CD4-positive, alpha-beta T cell treated with Interleukin-15 for 4 hours (primary cell): ENCODE measurements at places on chromosomes 1 and 21.

GRCh38 chr1:83676106-83676505 lies 322.8 kb downstream of the TTLL7 start:
- DNase-seq = no peak

DNA sequence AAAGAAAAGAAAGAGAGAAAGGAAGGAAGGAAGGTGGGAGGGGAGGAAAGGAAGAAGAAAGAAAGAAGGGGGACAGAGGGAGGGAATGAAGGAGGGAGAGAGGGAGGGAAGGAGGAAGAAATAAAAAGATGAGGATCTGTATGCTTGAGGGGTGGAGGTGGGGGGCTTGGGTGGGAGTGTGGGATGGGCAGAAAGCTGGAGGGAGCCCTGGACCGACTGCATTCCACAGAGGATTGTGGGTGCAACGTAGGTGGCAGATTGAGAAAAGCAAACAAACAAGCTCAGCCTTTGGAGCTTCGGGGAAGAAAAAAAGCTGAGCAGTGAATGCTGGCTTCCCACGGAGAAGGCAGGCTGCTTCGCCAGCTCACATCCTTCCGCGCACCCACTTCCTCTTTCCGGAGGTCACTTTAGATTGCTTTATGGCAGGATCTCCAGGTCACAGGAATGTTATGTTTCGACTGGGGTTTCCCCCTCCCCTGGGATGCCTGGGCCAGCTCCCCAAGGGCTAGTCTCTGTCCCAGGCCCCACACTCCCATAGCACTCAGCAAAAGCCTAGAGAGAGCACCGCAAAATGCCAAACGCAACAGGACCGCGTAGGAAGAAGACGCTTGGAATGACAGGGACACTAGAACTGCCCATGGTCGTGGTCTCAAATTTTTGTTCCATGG lies 20.7 kb upstream of the LGALS8 start:
- no peak for DNase-seq

DNA sequence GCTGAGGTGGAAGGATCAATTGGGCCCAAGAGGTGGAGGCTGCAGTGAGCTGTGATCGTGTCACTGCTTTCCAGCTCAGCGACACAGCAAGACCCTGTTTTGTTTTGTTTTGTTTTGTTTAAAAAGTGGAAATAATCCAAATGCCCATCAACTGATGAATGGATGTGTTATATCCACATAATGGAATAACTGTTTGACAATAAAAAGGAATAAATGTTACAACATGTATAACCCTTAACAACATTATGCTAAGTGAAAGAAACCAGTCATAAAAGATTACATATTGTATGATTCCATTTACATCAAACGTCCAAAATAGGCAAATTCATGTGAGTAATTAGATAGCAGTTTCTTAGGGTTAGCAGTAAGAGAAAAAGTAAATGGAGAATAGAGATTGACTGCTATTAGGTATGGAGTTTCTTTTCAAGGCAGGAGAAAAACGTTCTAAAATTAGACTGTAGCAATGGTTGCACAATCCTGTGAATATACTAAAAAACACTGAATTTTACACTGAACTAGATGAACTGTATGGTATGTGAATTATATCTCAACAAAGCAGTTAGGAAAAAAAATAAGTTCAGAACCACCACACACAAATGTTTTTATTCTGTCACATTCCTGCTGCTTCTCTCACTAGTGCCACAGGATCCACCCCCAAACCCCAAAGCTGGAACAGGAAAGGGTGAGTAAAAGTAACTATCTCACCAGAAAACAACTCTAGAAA lies 15.7 kb downstream of the FOXJ3 start:
- peak; percentile 16 for DNase-seq

GRCh38 chr1:30447080-30447479 lies 276.3 kb downstream of the MATN1 start:
- DNase-seq = no peak

- DNase-seq = no peak
These were observed 53.6 kb downstream of the RPS6KC1 start for GRCh38 chr1:213104604-213105003.

DNA sequence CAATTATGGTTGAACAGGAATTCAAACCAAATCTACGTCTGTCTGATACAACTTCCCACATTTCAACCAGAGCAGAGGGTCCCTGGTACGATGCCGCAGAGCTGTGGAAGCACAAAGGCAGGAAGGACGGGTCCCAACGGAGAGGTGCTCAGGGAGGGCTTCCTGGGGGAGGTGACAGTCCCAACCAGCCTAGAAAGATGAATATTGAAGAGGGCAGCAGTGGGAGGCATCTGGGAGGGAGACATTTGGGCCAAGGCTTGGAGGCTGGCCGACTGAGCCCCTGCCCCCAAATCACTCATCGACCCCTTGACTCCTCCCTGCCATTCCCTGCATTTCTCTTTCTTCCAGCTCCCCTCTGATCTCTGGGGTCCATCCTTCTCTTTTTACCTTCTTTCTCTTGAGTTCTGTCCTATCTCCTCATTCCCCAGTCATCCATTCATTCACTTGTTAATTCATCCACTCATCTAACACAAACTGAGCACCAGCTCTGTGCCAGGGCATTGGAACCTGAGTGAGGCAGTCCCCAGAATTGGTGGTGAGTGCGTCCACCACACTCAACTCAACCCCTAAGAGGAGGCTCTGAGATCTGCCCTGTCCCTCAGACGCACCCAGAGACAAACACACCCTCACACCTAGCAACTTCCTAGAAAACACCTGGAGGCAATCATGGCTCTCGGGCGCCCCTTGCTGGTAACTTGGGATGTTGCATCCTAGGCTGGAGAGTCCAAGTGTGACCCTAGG lies 13.2 kb upstream of the CELA3B start:
- DNase-seq = peak; percentile 82

GRCh38 chr1:26288311-26288941 lies 8.5 kb downstream of the SH3BGRL3 start:
- DNase-seq = peak; percentile 82

GRCh38 chr1:61184040-61184713 lies 101.8 kb downstream of the NFIA start:
- no peak for DNase-seq

GRCh38 chr1:171172471-171172870 lies 12.6 kb upstream of the FMO2 start:
- DNase-seq = no peak

GRCh38 chr1:184223216-184223615 lies 163.6 kb upstream of the C1orf21 start:
- DNase-seq = no peak

DNA sequence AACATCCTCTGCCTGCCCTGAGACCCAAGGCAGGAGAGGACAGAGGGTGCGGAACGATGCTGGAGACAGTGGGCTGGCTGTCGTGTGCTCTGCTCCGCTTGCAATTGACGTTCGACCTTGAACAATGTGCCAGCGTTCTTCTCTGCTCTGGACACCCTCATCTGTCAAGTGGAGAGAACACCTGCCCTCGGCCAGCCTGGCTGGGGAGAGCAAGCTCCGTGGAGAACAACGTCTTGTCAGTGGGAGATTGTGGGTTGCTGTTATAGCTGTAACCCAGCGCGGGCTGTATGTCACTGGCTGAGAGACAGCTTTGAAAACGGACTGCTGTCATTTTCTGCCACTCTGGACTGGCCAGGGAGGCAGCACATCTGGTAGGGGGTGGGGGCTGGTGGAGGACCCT lies 14.7 kb downstream of the KIAA1614 start:
- no peak for DNase-seq

- no peak for DNase-seq
These were observed 20.3 kb downstream of the STK40 start for GRCh38 chr1:36365381-36365780.

DNA sequence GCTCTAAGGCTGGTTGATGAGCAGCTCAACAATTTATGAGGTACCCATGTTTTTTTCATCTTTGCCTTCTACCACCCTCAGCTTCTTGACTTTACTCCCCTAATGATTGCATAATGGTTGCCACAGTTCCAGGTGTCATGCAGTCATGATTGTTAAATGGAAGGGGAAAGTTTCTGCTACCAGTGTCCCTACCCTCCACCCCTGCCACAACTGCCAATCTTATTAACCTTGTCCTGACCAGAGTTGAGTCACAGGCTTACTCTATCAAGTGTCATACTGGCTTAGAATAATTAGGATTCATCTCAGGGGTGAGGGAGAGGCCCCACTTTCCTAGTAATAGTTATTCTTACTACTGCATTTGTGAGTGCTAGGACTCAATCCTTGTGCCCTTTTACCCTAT lies 7.9 kb upstream of the FUBP1 start:
- DNase-seq = no peak

GRCh38 chr1:81509594-81509993 lies 291.1 kb upstream of the ADGRL2 start:
- DNase-seq = no peak

GRCh38 chr21:31731857-31732596 lies at the start of gene SCAF4:
SCAF4 (minus strand) TSS chr21:31732118; CDS start chr21:31731692, 426 bp downstream.
- DNase-seq = peak; percentile 78

GRCh38 chr1:186500804-186501203 lies 39.9 kb upstream of the PDC start:
- DNase-seq = no peak

- DNase-seq = no peak
These were observed 61.2 kb downstream of the EDARADD start for GRCh38 chr1:236455243-236455642.

DNA sequence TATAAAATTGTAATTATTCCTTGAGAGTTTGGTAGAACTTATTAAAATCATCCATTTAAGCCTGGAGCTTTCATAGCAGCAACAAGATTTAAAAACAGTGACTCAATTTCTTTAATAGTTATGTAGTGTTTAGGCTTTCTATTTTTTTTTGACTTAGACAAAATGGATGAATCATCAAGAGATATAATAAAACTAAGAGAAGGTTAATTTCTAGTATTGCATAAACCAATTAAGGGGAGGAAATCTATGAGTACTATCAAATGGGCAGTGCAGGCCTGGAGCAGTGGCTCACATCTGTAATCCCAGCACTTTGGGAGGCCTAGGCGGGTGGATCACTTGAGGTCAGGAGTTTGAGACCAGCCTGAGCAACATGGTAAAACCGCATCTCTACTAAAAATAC lies 416.3 kb upstream of the USP24 start:
- no peak for DNase-seq

DNA sequence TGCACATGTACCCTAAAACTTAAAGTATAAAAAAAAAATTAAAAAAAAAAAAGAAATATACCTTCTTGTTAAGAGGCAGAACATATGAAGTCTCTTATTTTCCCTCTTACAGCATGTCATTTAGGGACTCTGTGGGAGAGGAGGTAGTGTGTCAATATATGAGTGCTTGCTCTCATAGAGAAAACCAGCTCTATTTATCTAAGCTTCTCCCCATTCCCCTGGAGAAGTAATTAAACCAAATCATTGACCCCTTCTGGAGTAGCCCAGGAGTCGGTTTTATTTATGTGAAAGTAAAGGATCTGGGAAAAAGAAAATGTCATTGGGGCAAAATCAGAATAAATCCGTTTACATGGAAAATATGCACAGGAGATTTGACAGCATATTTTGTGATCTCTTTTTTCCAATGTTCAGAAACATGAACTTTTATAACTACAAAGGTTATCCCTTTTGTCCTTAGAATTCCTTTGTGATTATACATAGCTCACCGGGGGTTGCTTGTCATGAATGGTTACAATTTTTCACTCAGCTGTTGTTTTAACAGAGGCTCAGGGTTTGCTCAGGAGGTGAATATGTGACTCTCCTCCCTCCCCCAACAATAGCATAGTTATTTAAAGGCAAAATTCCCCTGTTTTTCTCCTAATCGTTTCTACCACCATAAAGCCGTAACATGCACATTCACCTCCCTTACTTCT lies 114.5 kb upstream of the C1orf21 start:
- DNase-seq = no peak

GRCh38 chr1:29393451-29393826 lies 157.1 kb downstream of the PTPRU start:
- no peak for DNase-seq

DNA sequence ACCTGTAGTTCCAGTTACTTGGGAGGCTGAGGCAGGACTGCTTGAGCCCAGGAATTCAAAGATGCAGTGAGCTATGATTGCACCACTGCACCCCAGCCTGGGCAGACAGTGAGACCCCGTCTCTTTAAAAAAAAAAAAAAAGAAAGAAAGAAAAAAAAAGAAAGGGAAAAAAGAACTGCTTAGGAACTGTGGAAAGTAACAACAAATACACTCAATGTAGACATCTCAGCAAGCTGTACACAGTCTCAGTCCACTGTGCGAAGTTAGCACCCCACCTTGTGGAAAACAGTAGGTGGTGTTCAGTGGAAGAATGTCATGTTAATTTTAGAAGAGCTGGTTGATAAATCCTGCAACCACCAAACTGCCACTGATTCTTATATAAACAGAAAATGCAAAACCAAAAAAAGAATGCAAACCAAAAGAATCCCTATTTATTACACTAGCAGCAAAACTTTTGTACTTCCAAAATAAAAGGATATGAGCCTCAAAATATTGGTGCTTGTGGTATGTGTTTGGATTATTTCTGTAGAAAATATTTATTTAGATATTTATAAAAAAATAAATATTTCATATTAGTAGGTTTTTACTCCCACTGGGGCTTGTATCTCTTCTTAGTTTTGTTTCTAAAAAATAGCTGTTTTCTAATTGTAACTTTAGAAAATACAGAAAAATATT lies 31.1 kb downstream of the ALG14 start:
- no peak for DNase-seq

DNA sequence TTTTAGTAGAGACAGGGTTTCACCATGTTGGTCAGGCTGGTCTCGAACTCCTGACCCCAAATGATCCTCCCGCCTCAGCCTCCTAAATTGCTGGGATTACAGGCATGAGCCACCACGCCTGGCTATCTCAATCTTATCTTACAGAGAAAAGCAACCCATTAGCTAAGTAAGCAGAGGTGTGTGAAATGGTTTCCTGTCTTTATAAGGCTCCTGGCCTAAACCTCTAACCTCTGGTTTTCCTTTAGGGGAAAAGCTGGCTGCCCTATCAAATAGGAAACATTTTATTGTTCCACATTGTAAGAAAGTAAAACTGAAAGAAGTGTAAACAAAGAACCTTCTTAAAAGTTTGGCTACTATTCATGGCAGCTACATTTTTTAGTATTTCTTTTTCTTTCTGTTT lies 78.3 kb upstream of the MORC3 start:
- no peak for DNase-seq
